ENCODE measurements at places on chromosomes 12 and 14. TPM values are rescaled to one million over a fixed set of nuclear protein-coding genes. Genes with fewer than 3 reads are reported as not detected.

GRCh38 chr12:133135747-133136146 is 5.3 kb downstream of the ZNF10 start:
- DNase-seq, result no peak

DNA sequence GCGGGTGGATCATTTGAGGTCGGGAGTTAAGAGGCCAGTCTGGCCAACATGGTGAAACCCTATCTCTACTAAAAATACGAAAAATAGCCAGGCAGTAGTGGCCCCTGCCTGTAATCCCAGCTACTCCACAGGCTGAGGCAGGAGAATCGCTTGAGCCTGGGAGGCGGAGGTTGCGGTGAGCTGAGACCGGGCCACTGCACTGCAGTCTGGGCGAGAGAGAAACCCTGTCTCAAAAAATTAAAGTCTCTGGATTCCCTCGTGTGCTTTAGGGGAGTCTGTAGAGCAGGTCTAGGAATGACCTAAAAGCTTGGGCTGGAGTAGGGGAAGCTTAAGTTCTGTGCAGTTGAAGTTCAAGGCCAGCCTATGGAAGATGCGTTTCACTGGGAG is 697 bp upstream of the TULP3 start:
- no peak for DNase-seq

The LRRC10 gene
- total RNA-seq, result 40.5 TPM

The GLI1 gene
- total RNA-seq, result 0.56 TPM

The KCNC2 gene
- total RNA-seq, result not detected

All from Right ventricle myocardium superior (tissue), 1 donor.